Tibial nerve (tissue), 4 donors: ENCODE measurements at places on chromosomes 1 and 21.

GRCh38 chr1:223813645-223814044 is 32.1 kb downstream of the TP53BP2 start:
- DNase-seq = no peak

- no peak for DNase-seq
These were observed 118.2 kb downstream of the COQ8A start for GRCh38 chr1:227058321-227058751.

GRCh38 chr1:17885663-17886320 is 130.7 kb downstream of the ACTL8 start:
- DNase-seq = no peak

DNA sequence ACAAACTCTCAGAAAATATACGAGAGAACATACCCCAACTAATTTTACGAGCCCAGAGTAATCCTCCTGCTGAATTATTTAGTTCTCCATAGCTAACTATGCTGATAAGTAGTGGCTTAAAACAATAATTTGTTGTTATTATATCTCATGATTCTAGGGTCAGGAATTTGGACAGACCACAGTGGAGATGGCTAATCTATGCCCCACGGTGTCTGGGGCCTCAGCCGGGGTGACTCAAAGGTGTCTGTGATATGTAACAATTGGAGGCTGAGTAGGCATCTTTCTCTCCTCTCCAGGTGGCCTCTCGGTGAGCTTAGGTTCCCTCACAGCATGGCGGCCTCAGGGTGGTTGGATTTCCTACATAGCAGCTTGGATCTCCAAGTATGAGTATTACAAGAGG is 35.4 kb upstream of the FOXO6 start:
- DNase-seq = no peak

GRCh38 chr1:232142403-232143314 is 487.3 kb downstream of the SIPA1L2 start:
- peak; percentile 36 for DNase-seq

- DNase-seq = peak; percentile 6
These were observed 646 bp upstream of the RRP15 start for GRCh38 chr1:218284377-218284916.

GRCh38 chr1:207753611-207754010 is 1.8 kb downstream of the CD46 start:
- DNase-seq = no peak

DNA sequence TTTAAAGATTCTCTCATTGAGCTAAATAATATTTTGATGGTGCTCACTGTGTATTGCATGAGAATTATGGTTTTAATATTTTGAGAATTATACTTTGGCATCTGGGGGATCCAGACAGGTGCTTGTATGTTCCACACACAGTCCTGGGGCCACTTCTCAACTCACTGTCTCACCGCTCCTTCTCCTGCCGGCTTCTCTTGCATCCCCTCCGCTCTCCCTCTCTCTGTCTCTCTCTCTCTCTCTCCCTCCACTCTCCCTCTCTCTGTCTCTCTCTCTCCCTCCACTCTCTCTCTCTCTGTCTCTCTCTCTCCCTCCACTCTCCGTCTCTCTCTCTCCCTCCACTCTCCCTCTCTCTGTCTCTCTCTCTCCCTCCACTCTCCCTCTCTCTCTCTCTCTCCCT is 32.2 kb upstream of the ZC3H12A start:
- DNase-seq = no peak

- no peak for DNase-seq
These were observed 294.5 kb downstream of the RRAGC start for GRCh38 chr1:38565020-38565491.

- DNase-seq = no peak
These were observed 52.3 kb downstream of the RASSF5 start for GRCh38 chr1:206559672-206559995.

DNA sequence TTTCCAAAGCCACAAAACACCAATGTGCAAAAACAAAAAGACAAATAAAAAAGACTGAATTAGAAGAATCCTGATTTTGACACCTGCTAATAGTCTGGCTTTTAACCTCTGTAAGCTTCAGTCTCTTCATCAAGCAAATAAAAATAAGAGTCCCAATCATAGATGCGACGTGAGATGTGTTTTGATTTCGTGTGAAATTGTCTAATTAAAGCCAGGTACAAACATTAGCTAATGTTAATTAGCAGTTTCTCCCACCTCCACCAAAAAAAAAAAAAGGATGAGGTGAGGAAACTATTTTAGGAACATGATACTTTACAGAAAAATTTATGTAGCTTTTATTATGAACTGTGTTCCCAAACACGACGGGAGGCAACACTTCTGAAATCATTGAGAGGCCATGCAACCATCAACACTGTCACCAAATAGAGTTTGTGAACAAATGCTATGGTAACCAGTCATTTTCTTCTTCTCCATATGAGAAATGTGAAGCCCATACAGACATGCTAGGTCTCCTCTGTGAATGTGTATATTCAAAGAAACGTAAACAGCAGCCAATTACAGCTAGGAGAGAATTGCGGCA is 6.7 kb upstream of the EVI5 start:
- no peak for DNase-seq

DNA sequence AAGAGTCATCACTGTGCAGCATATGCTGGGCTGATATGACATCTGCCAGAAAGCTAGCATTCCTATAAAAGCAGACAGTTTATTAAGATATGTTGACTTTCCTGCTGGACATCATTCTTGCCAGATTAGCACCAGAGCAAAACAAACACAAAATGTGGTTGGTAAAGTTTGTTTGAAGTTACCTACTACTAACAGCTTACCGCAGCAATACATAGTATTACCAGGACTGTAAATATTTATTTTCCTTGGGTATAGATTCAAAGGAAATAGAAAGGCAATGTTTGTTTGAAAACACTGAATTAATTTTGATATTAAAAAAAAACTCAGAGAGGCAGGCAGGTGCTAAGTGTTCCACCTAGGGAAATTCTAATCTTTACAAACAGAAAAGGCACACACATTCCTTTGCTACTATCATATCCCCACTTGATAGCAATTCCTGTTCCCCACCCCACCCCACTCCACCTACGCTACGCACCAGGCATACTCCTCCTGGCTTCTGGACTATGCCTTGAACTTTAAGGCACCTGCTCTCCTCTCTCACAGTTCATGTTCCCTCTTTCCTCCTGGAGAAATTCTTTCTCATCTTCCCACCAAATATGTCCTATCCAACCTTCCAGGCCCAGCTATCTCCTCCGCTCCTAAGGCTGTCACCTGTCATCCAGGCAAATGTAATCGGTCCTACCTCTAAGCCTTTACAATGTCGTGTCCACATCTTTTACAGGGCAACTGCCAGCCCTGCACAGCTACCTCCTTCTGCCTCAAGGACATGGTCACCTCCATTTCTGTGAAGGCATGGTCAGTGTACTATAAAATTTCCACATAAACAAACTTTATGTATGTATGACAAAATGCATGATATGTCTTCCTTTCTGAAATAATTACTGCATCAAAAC is 34.7 kb downstream of the PTPN14 start:
- DNase-seq = no peak

- DNase-seq = no peak
These were observed 867 bp downstream of the SLC1A7 start for GRCh38 chr1:53141487-53142055.

GRCh38 chr1:248111157-248111556 is 16.2 kb downstream of the OR2L13 start:
- DNase-seq = no peak

- no peak for DNase-seq
These were observed 11.8 kb upstream of the ALG14 start for GRCh38 chr1:95084317-95085176.

DNA sequence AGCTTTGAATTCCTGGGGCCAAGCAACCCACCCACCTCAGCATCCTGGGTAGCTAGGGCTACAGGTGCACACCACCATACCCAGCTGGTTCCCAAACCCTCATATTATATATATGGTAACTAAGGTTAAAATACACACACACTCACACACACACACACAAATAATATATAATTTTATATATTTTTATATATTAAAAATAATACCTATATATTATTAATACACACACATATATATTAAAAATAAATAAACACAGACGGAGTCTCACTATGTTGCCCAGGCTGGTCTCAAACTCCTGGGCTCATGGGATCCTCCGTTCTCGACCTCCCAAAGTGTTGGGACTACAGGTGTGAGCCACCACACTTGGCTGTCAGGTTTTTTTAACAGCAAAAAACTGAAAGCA is 31.9 kb downstream of the SCAF4 start:
- no peak for DNase-seq

- DNase-seq = no peak
These were observed 66.9 kb upstream of the TNR start for GRCh38 chr1:175810305-175810704.

DNA sequence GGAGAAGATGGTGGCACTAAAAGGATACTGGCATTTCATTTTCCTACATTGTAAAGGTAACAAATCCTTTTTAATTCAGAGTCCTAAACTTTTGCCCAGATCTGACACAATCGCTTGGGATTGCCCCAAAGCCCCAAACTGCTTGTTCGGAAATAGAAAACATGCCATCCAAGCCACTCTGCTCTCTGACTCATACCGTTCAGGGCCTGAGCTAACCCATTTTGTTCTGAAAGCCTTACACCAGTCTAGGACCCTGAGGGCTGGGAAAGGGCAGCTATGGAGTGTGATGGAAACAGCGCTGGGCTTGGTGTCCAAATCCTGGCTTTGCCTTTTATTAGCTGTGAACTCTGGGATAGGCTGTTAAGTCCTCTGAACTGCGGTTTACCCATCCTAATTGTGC is 159.4 kb upstream of the UBE2U start:
- DNase-seq = no peak

DNA sequence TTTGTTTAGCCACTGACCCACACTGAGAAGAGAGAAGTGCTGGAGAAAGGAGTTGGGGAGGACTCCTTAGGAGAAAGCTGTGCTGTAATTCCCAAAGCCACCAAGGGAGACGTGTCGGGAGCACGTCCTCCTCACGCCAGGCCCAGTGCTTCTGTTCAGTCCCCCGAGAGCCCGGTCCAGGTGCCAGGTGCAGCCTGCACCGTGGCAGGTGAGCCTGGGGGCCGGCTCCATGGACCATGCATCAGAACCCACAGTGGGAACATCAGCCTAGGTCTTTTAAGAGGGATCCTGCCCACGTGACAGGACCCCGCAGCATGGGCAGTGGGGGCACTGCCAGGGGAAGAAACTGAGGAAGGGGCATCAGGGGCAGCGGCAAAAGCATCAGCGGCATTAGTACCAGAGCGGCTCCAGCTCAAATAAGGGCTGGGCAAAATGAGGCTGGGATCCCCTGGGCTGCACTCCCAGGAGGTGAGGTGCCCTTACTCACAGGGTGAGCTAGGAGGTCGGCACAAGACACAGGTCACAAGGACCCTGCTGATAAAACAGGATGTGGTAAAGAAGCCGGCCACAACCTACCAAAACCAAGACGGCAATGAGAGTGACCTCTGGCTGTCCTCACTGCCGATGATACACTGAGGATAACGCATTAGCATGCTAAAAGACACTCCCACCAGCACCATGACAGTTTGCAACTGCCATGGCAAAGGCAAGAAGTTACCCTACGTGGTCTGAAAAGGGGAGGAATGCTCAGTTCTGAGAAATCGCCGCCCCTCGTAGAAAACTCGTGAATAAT is 24.6 kb upstream of the PRDM15 start:
- no peak for DNase-seq

GRCh38 chr21:44612669-44613229 is 870 bp downstream of the KRTAP10-8 start:
- DNase-seq = no peak

DNA sequence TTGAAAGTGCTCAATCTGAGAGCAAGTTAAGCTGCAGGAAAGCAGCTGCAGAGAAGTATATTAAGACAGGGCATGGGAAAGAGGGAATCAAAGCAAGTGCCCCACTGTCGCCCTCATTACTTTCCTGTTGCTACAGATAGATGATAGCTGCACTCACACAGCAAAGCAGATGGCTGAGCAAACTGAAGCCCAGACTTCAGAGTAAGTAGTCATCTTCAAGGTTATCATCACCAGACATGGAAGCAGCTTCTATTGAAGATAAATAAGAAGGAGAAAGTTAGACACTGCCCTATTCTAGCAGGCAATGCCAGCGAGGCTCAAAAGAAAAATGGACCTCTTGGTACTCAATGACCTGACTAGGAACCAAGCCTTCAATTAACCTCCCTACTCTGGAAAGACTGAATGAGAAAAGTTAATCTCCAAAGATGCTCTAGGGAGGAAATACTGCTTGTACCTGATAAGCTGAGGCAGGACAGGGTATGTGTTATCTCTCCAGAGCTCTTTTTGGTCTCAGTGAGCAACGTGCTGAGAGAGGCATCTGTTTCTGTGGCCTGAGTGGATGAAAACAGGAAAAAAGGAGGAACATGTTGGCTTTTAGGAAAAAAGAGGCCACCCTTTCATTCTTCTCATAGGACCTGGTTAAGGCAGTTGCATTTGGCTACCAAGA is 11.1 kb upstream of the MRPL9 start:
- DNase-seq = no peak

DNA sequence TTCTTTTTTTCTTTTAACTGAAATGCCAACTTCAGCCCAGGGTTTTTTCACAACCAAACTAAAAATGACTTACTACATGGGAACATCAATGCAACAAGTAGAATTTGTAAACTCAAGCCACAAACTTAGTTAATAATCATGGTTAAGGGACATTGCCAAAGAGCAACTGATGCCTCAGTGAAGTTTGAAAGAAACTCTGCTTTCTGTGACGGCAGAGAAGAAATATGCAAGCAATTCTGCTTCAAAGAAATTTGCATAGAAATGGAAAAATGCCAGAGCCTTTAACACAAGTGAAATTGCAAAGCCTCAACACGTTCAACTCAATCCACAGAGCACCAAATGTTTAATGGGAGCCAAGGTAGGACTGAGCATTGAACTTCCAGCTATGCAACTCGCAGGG is 5.0 kb upstream of the CHD5 start:
- no peak for DNase-seq

DNA sequence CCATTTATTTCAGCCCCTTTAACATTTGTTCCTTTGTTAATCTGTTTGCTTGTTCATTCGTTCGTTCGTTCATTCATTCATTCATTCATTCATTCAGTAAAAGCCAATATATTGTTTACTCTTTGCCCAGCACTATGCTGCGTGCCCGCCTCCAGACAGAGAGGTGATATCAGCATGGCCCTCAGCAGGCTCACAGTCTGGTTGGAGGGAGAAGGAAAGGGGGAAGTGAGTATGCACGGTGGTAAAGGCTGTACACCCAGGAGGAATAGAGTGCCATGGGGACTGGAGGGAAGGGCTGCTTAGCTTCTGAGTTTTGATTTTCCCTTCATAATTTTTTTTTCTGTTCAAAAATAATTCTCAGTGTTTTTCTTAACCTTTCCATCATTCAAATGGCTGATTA is 144.7 kb downstream of the NOS1AP start:
- DNase-seq = no peak

GRCh38 chr1:228004331-228004855 is 2.4 kb upstream of the WNT3A start:
- no peak for DNase-seq
